ENCODE measurements at places on chromosomes 5 and 9.

DNA sequence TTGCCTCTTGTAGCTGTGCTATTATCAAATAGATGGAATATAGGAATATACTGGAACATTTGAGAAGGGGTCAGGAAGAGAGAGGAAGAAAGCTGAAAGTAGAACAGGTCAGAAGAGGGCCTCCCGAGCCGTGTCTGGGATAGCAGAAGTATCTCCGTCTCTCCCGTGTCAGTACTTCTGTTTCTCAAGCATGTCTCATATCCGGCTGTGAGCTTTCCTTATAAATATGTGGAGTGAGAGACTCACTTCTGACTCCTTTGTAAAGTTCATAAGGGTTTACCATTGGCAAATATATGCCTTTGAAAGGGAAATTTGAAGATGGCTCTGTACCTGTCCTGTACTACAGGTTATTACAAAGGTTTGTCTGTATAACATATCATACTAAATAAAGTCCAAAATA is 50.3 kb downstream of the MOCS2 start:
- DNase-seq = no peak

DNA sequence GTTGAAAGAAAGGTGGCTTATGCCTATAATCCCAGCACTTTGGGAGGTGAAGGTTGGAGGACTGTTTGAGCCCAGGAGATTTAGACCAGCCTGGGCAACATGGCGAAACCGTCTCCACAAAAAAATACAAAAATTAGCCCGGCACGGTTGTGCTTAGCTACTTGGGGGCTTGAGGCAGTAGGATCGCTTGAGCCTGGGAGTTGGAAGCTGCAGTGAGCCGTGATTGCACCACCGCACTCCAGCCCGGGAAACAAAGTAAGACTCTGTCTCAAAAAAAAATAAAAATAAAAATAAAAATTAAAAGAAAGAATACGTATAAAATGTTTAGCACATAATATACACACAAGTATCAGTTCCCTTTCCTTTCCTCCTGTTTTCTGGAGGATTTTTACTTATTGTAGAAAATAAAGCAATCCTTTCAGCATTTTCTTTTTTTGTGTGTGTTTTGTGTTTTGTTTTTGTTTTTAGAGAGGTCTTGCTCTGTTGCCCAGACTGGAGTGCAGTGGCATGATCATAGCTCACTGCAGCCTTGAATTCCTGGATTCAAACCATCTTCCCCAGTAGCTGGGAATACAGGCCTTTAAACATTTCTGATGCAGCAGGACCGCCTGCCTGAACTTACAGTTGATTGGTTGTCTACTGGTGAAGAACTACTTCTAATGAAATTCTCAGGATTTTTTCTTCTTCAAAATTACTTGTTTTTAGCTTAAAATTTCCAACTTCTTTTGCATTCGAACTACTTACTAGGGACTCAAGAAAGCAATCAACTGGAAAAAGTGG is 4.1 kb upstream of the GPR107 start:
- no peak for DNase-seq

DNA sequence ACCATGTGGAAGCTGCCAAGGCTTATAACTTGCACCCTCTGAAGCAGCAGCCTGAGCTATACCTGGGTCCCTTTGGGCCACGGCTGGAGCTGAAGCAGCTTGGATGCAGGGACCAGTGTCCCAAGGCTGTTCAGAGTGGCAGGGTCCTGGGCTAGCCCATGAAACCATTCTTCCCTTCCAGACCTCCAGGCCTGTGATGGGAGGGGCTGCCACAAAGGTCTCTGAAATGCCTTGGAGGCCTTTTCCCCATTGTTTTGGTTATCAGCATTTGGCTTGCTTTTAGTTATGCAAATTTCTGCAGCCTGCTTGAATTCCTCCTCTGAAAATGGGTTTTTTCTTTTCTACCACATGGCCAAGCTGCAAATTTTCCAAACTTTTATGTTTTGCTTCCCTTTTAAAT is 433.7 kb upstream of the ACO1 start:
- DNase-seq = no peak

DNA sequence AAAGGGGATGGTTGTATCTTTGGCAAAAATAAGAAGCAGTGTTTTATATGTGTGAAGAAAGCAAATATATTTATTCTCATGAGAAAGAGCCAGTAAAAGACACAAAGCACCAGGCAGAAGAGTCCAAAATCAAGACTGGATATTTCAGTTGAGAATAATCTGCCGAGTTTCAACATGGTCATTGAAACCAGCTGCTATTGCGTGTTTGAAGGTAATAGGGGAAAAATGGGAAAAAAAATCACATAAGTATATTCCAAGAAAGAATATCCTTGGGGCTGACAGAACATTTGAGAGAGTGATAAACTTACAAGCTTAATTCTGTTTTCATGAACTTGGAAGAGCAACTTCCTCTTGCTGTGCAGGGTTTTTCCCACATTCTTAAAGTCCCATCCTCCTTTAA is 79.9 kb downstream of the ISOC1 start:
- no peak for DNase-seq

- DNase-seq = no peak
These were observed 5.7 kb upstream of the CLIC3 start for GRCh38 chr9:137001857-137002645.

- DNase-seq = peak; percentile 53
These were observed 28.8 kb upstream of the ROR2 start for GRCh38 chr9:91978740-91979414.

DNA sequence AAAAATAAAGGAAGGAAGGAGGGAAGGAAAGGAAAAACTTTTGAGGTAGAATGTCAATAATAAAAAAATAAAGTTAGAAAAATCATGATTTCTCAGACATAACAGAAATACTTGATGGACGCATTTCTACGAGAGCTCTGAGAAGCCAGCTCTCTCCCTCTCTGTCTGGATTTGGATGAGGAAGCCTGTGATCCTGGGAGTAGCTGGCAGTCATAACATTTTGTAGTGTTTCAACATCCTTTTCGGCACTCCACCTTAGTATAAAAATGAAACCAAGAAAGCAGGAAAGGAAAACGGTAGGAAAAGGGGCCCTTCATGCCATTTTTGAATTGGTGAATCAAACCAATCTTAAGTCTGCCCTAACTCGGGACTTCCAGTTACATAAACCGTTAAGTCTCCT is 321.3 kb downstream of the EPB41L4A start:
- DNase-seq = no peak

GRCh38 chr9:69199769-69200470 is 25.8 kb downstream of the TJP2 start:
- DNase-seq = no peak

- no peak for DNase-seq
These were observed 240.3 kb downstream of the TLE4 start for GRCh38 chr9:79812099-79812498.

- DNase-seq = no peak
These were observed 44.1 kb downstream of the UGCG start for GRCh38 chr9:111940697-111941096.

DNA sequence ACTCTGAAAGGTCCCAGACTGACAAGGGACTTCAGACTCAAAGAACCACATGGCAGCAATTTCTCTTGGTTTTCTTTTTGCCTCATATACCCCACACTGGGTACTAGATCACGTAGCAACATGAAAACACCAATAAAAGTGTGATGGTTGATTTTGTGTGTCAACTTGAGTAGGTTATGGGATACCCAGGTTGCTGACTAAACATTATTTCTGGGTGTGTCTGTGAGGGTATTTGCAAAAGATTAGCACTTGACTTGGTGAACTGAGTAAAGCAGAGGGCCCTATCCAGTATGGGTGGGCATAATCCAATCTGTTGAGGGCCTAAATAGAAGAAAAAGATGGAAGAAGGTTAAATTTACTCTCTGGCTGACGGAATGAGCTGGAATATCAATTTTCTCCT is 53.8 kb upstream of the ZNF618 start:
- DNase-seq = no peak

DNA sequence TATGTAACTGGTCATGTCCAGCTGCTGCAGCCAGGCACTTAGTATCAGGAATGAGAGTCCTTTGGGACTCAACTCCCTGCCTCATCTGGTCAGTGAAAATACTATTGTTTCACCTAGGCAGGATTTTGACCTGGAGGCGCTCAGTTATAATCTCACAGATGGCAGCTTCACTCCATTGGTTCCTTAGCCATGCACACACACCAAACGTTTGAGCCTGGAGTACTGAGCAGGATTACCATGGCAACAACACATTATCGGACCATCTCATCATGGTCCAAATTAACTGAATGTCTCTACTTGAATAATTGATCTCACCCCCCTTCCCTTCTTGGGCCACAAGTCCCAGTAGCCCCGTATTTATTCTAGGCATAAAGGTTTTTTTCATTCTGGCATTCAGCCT is 15.0 kb upstream of the SREK1 start:
- no peak for DNase-seq

- no peak for DNase-seq
These were observed 8.2 kb downstream of the SLC22A4 start for GRCh38 chr5:132302413-132302812.

GRCh38 chr5:143182901-143183820 is 220.3 kb downstream of the NR3C1 start:
- DNase-seq = no peak

DNA sequence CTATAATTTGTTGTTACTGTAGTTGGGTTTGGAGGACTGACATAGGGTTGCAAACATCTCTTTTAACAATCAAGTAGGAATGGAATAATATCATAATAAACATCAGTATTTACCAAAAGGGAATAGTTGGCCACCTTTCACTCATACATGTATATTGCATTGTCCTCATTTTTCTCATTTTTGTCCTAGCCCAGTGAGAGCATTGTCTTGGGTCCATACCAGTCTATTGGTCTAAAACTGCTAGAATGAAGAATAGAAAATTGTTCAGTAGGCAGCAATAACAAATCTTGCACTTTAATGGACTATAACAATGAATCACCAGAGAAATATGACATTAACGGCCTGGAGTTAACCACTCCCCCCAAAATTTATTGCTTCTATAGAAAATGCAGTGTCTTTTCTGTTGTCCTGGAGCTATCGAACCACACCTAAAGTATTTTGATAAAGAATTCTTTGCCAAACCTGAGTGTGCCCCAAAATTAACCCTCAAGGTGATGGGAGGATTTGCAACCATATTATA is 80.9 kb upstream of the IL33 start:
- no peak for DNase-seq

DNA sequence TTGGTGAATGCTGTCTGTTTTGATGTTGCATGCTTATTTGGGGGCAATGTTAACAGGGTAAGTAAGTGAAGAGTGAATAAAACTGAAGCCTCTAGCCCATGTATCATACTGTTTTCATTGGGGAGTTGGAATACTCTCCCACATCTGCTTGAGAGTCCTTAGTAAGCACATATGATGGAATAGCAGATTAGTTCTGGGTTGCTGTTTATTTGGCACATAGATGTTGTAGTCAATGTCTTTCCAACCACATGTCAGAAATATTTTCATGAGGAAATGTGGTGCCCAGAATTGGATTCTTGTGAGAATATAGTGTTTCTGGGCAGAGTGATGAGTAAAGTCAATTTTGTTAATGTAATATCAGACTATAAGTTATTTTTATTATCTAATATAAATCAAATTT is 611.7 kb upstream of the FTMT start:
- DNase-seq = no peak

GRCh38 chr5:132283423-132284043 is 10.7 kb upstream of the SLC22A4 start:
- peak; percentile 59 for DNase-seq

DNA sequence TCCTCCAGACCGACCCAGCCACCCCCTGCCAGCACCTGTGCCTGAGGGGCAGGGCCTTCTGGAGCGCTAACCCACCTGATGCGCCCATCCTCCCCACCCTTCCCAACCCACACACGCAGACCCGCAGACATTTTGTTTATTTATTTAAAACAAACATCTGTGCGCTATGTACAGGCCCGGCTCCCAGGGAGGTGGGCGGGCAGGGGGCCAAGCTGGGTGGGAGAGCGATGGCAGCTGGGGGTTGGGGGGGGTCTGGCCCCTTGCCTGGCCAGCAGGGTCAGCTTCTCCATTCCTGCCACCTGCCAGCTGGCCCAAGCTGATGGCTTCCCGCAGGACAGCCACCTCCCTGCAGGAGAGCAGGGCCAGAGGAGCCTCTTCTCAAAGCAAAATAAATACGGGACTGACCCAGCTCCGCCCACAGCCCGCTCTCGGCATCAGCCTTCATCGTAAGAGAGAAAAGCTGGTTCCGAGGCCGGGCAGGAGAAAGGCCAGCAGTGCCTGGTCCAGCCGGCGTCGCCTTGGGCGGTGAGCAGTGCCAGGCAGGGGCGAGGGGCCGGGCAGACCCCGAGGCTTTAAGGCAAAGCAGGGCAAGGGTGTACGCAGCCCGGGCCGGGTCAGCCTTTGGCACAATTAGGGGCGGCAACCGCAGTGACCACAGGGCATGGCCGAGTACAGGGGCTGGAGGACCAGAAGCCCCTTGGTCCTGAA is 10.9 kb upstream of the CLIC3 start:
- DNase-seq = no peak

- peak; percentile 24 for DNase-seq
These were observed 75.0 kb downstream of the TTC39B start for GRCh38 chr9:15231788-15232635.

GRCh38 chr9:124676159-124676551 is 95.0 kb downstream of the NR6A1 start:
- no peak for DNase-seq

DNA sequence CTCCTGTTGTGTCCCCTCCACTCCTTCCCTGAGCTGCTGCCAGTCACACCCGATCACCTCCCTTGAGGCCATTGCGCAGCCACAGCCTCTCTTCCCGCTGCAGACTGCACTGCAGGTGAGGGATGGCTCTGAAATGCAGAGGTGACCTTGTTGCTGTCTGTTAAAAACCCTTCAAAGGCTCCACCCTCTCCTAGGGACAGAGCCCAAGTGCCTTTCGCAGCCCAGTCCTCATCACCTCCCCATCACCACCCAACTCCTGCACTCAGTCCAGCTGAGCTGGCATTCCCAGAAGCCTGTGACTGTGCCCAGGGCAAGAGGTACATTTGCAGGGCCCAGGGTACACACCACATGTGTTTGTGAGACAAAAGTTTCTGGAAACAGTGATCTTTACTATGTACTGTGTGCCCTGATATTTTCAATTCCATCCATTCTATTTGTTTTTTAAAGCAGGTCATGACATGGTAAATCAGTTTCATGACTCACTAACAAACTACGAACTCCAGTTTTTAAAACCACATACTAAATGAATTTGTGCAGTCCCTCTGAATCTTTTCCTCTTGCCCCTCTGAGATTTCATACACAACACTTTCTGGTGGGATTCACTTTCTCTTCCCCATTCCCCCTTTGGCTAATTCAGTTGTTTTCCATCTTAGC is 73.0 kb upstream of the SPOCK1 start:
- DNase-seq = no peak

DNA sequence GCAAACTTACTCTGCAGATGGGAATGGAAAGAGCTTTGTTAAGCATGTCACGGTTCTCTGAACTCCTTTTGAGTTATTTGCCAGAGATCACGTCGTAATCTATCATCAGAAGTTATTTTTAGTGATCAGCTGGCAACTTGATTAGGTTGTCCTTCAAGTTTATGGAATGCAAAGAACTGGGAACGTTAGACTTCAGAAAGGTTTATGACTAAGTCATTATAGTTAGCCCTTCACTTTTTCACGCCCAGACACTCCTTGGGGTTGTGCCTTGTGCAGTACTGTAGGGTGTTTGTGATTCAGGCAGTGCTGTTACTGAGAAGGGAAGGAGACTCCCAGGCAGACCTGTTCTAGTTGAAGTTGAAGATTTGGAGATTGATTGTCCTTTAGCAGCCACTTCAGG is 26.8 kb upstream of the PHF2 start:
- DNase-seq = no peak

All from HEK293T (cell line).